ENCODE measurements at places on chromosomes 2 and 18.
A peak's percentile ranks its signal among the peaks of the same experiment; 100 is the strongest.

- DNase-seq: peak; percentile 36
These were observed 222.7 kb downstream of the PIEZO2 start for GRCh38 chr18:10926621-10927161.

DNA sequence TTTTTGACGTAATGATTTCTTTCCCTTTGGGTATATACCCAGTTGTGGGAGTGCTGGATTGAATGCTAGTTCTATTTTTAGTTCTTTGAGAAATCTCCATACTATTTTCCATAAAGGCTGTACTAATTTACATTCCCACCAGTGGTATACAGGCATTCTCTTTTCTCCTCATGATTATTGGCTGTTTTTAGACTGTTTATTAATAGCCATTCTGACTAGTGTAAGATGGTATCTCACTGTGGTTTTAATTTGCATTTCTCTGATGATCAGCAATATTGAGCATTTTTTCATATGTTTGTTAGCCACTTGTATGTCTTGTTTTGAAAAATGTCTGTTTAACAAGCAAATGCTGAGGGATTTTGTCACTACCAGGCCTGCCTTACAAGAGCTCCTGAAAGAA, 9.2 kb upstream of the CD28 start:
- no peak for DNase-seq

DNA sequence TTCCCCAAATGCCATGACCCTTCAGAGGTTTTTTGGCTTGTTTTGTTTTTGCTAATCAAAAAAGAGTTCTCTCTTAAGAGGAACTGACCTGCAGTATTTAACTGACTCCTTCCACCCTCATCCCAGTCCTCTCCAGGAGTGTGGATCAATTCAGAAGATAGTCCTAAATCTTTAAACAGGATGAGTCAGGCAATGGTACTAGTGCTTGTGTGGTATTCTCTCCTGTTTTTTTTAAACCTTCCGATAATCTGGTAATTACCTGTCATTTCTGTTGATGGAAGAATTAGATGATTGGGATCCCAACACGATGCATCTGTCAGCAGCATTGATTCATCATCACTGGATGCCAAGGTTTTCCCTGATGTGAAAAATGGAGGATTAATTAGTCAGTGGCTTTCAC, 41.2 kb downstream of the ETAA1 start:
- DNase-seq: no peak

- DNase-seq: no peak
These were observed 72.9 kb upstream of the SNTG2 start for GRCh38 chr2:877747-878146.

DNA sequence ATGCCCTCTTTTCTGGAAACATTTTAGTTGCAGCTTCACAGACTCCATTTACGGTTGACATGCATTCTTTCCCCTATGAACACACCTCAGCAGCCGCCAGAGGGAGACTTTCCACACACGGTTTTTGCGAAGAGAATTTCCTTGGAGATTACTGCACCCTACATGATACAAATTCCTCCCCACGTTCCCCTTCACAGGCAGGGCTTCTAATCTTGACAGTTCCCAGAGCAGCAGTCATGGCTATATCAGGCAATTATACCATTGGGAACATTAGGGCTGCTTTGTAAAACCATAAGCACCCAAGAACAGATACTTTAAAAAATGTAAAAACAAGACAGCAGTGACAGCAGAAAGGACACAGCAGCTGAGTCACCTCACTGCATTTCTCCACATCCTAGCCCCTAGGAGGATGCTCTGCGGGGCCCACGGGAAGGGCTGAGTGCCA, 253.8 kb downstream of the TGIF1 start:
- DNase-seq: peak; percentile 58

DNA sequence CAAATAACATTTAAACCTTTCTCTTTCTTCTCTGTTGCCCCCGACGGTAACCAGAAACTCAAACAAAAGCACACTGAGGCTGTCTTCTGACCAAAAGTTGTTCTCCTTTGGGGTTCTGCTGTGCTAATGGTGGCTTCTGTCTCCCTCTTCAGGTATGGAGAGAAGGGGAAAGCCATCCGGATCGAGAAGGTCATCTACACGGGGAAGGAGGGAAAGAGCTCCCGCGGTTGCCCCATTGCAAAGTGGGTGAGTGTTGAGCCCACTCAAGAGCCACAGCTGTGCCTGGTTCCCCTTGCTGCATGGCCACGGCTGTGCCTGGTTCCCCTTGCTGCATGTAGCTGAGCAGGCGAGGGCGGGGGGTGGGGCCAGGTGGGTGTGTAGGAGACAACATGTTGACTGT, 67.4 kb downstream of the BOLA3 start:
- no peak for DNase-seq

GRCh38 chr2:239539083-239539775, 138.4 kb upstream of the HDAC4 start:
- no peak for DNase-seq

DNA sequence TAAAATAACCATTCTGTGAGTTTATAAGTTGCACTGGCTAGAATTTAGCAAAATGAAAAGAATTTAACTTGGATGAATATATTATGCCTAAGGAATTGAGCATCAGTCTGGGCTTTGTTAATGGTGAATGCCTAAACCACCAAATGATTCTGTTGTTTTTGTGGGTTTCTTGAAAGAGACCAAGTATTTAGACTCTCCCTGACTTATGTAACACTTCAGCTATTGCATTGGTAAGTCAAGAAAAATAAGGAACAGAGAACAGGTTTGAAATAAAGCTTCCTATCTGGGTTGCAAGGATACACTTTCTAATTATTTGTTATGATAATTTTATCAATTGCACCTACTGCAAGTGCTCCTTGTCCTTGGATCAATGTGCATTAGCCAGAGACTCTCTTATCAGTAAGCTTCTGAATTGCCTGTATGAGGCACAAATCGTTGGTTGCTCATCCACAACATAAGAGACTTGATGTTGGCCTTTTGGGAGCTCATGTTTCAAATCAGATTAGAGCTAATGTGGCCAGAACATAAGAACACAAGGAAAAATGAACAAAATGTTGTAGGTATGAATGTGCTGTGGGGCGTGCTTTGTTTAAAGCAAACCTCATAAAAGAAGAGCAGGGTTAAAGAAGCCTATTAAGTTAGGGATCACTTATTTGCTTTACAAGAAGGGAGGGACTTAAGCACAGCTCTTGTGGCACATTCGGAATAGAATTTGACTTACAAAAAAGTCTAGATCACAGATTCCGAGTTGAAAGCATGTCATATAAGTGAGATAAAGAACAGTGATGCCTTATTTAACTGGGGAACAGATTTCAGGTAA, 37.2 kb downstream of the PRKCE start:
- DNase-seq: no peak

DNA sequence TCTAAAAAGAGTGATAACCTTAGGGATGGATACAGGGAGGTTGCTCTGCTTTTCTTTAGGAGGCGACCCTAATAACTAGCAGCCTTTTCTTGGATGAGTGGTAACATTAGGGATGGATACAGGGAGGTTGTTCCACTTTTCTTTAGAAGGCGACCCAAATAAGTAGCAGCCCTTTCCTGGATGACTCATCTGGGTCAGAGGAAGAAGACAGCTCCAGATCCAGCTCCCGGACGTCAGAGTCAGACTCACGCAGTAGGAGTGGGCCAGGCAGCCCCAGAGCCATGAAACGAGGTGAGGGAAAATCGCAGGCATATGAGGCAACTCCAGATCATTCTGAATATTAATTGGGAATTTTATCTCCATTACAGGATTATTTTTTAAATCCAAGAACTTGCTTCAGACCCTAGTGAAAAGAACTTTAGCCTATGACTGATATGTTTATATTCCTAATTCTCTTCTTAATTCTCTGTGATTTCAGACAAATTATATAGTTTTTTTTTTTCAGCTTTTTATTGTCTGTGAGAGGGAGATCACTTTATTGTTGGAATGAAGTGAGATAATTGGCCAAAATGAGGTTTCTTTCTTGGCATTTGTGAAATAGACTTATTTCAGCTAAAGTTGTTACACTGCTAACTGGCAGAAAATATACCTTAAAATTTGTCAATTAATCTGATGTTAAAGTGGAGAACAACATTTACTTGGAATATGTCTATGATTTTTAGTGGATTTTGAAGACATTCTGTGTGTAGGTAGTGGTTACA, 31.2 kb upstream of the C1GALT1C1L start:
- no peak for DNase-seq

GRCh38 chr2:162118166-162119031, 33.6 kb downstream of the GCG start:
- no peak for DNase-seq

- DNase-seq: peak; percentile 66
These were observed 2.5 kb upstream of the MAT2A start for GRCh38 chr2:85536479-85536878.
